ENCODE measurements at places on chromosomes 12 and 14.
A peak's percentile ranks its signal among the peaks of the same experiment; 100 is the strongest.

- DNase-seq = peak; percentile 23
Observed at GRCh38 chr14:71138448-71139293, 231.4 kb downstream of the PCNX1 start.

GRCh38 chr14:21543521-21543960, 17.4 kb upstream of the SALL2 start:
- DNase-seq = no peak

DNA sequence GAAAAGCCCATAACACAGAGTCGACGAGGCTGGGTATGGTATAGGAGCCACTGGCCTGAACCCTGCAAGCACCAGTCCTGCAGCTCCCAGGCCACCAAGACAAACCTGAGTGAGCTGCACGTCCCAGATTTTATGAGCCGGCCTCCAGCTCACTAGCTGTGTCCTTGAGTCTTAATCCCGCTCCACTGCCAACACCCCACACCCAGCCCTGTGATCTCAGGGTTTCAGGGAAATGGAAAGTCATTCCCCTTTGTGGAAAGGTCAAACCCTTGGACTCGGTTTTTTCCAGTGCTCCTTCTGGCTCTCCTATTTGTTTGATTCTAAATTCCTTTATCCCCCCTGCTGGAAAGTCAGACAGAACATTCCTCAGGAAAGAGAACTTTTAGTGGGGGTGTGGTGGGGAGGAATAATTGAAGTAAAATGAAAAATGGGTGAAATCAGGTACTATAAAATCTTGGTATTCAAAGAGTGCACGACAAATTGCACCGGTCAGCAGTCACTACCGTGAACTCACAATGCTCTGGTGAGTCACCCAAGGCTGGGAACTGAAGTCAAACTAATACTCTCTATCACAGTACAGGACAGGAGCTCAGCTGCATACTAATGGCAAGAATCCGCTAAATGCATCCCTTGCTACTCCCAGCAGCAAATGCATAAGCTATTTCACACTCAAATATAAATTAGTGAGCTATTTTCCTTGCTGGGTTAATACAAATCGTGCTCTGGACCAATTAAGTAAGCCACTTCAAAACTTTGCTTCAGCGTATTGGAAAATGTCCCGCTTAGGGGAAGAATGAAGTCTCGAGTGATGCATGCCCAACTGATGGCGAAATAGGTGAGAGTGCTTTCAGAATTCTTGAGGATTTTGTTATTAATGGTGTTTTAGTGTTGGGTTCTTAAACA, 9.0 kb downstream of the PITPNM2 start:
- no peak for DNase-seq

DNA sequence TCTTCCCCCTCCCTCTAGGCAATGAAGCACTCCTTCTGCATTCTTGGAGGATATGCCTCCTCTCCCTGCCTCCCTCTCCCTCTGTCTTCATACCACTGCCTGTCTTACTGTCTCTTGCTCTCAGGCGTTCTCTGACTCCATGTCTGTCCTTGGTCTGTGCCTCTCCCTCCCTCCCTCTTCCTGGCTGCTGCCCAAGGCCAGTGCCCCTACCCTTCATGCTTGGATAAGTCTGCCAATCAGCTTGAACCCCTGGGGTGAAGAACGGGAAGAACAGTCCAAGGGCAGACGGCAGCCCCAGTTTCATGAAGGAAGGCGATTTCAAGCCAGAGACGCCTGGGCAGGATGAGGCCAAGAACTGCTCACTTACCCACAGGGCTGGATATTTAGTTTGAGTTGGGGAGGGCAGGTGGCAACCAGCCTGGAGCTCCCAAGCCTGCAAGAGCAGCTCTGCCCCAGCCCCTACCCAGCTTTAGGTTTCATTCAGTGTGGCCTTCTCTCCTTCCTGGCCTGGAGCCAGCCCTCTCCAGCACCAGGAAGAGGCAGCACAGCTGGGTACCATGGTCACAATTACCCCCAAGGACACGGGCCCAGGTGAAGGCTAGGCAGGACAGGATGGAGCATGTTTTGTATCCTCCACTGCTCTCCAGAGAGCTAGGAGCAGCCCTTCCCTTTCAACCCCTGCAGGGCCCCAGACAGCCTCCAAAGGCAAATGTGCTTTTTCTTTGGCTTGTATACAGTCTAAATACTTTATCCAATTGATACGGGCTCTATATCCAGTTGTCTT, 35.8 kb upstream of the LTBP2 start:
- DNase-seq = no peak

- DNase-seq = no peak
Observed at GRCh38 chr12:45644541-45644940, 85.0 kb upstream of the ARID2 start.

- DNase-seq = no peak
Observed at GRCh38 chr12:113418213-113418879, 3.8 kb upstream of the SDSL start.

DNA sequence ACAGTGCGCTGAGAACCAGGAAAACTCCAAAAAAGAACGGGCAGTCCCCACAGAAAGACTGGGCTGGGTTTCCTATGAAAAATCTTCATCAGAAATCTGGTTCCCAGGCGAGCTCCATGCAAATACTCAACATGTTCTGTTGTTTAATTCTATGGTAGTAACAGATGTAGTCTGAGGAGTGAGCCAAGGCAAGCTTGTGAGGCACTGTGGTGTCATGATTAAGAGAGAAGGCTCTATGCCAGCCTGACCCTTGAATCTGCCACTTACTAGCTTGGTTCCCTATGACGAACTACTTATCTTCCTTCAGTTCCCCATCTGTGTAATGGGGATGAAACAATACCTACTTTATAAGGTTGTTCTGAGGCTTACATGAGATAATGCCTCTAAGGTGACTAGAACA, 10.7 kb downstream of the POMT2 start:
- no peak for DNase-seq

GRCh38 chr12:14950982-14951746, 10.2 kb downstream of the ARHGDIB start:
- no peak for DNase-seq

DNA sequence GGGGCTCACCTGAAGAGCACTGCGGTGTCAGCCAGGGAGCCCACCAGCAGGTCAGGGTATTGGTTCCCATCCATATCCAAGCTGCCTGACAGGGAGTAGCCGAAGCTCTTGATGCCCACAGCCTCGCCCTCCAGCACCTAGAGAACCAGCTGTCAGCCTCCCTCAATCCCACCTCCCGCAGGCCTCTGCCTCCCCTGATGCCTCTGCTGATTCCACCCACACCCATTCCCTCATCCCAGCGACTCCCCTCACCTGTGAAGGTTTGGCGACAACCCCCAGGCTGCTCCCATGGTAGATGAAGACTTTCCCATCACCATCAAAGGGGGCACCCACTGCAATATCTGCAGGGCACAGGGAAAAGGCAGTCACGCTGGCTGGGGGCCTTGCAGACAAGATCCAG, 10.0 kb downstream of the ITGA7 start:
- no peak for DNase-seq

- no peak for DNase-seq
Observed at GRCh38 chr12:122501489-122501989, 807 bp upstream of the ZCCHC8 start.

Measured in stimulated activated CD8-positive, alpha-beta memory T cell treated with anti-CD3 and anti-CD28 coated beads, Interleukin-4, amount 100 ng/mL, for 4 hours (primary cell).